ENCODE measurements at places on chromosomes 3 and 15.

- no peak for DNase-seq
Measured at GRCh38 chr3:109050591-109051167, 67.3 kb downstream of the MORC1 start.

GRCh38 chr15:40525855-40526254 is 39.0 kb downstream of the CCDC32 start:
- no peak for DNase-seq

DNA sequence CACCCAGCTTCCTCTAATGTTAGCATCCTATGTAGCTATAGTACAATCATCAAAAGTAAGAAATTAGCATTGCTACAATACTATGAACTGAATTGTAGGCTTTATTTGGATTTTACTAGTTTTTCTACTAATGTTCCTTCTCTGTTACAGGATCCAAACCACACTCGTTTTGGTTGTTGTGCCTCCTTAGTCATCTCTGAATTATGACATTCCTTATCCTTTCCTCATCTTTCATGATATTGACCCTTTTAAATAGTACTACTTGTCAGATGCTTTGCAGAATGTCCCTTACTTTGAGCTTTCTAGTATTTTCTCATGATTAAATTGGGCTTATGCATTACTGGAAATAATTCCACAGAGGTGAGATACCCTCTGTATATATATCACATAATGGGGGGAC is 265.4 kb downstream of the VPS13C start:
- DNase-seq = no peak

DNA sequence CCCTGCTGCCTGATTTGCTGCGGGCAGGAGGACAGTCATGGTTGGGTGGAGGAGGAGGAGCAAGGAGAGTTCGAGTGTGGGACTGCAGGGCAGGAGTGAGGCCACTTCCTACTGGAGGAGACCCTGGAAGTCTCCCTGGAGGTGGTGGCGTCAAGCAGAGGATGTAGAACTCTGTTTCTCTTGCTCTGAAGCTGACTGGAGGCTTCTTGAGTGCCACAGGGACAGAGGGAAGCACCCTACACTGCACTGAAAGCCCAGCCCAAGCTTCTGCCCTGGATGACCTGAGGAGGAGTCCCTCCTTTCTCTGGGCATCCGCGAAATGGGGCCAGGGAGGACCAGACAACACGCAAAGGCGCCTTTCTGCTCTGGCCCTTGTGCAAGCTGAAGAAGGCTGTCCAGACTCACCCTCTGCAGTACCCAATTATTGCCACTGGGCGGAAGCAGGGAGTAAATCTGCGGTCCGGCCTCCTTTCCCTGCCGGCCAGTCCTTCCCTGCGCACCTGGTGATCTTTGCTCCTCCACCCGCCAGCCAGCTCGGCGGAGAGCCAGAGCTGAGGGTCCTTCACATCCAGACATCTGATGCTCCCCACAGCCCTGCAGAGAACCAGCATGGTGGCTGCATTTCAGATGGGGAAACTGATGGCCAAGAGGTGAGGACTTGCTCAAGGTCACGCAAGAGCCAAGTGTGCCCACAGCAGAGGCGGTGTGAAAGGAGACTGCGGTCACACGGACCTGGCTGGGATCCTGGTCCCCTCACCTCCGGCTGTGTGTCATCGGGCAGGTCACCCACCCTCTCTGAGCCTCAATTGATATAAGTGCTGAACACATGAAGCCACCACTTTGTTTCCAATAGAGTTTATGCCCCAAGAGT is 207.1 kb downstream of the TBC1D2B start:
- DNase-seq = peak; percentile 54

DNA sequence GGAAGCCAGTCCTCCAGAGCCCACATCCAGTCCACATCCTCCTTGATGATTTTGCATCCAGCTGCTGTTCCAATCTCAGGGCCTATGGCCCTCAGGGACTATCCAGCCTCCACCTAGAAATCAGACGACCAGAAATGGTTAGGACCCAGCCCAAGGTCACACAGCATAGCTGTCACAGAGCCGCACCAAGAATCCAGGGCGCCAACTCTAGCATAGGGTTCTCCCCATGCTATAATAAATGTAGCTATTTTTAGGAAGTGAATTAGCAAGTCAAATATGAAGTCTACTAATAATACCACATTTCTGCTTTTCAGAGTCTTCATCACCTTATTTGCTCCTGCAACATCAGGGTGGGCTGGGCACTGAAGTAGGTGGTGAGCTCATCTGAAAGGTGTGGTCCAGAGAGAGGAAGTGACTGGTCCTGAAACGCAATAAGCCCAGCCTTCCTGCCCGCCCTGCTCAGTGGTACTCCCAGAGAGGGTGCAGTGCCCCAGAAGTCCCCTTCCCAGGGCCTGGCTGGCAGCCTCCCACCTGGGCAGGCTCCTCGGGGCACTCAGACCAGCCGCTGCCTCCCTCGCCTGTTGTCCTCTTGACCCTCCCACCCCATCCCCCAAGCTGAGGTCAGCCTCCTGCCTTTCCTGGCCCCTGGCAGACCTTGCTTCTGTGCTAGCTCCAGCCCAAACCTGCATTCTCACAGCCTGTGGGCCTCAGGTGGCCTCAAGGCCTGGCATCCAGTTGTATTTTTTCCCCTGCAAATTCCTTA is 17.6 kb upstream of the CYP11A1 start:
- no peak for DNase-seq

GRCh38 chr15:58114812-58115211 is 23.4 kb upstream of the AQP9 start:
- no peak for DNase-seq

GRCh38 chr3:20403986-20404740 is 218.2 kb upstream of the SGO1 start:
- DNase-seq = no peak

GRCh38 chr3:164779816-164780215 is 298.5 kb downstream of the SI start:
- DNase-seq = no peak

- no peak for DNase-seq
Measured at GRCh38 chr3:4972652-4973643, 6.3 kb upstream of the BHLHE40 start.

GRCh38 chr15:101444015-101444414 is 45.5 kb downstream of the PCSK6 start:
- no peak for DNase-seq

DNA sequence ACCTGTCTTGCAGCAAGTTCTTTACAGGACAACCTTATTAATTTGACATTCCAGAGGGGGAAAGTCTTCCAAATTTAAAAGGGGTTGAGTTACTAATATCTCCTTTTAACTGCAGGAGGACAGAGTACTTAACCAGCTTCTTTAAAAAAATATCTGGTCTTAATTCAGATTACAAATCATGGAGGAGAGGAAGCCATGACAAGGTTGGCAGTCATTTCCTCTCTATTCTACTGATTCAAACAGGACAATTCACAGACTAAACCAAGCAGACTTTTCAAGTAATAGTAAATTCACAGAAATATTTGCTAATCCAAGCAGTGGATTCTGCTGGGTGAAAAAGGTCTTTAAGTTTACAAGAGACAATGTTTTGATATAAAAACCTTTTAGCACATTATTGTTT is 185.3 kb downstream of the CFAP20DC start:
- DNase-seq = no peak

- DNase-seq = no peak
Measured at GRCh38 chr15:69587723-69588426, 135.3 kb downstream of the RPLP1 start.

GRCh38 chr3:163384383-163384782 is 1693.9 kb downstream of the SI start:
- no peak for DNase-seq

DNA sequence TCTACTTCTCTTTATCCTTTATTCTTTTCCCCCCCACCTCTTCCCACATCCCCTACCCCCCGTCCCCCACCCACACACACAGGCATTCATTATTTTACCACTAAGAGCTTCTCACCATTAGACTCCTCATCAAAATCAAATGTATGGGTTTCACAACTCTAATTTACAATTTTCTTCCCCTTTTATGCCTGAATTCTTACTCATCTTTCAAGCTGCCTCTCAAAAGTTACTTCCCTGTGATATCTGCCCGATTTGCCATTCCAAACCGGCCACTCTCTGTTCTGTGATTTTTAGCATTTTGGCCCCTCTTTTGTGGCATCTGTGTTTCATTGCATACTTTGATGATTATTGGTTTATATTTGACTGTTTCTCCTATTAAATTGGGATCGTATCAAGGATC is 42.2 kb downstream of the SLC9A9 start:
- DNase-seq = no peak

GRCh38 chr3:13112521-13113345 is 39.5 kb upstream of the IQSEC1 start:
- DNase-seq = no peak

DNA sequence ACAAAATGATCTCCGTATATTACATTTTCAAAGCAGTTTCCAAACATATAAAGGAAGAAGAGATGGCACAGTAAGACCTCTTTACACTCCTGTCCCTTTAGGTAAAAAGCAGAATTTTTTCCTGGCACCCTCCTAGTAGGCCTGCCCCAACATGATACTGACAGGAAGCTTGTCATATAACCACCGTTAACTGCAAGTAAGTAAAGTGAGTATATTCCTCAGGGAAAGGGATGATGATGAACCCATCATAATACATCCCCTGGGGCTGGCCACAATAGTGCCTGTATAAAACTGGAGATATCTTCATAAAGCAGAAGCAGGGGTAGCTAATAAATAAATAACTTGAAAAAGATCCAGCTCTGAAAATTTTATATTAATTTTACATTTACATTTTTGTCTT is 893.0 kb downstream of the DIPK2A start:
- DNase-seq = no peak

DNA sequence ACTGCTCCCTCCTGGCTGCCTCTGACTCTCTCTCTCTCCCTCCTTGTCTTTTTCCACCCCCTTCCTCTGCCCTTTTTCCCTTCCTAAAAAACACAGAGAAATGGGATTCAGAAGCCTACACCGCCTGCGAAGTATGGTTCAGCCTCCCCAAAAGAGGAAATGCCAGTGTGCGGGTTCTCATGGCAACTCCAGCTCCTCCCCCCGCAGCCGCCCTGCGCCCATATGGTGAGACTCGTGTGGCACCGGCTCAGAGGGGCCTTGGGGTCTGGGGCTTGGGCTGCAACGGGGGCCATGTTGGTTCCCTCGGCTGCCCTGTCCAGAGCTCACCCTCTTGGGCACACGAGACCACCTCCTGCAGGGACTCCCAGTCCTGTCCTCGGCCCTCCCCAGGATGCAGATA is 23.6 kb upstream of the LINGO1 start:
- DNase-seq = peak; percentile 46

GRCh38 chr3:115146418-115147328 is at the start of gene ZBTB20:
Gene ZBTB20, minus strand, starts transcription at chr3:115147288.
- peak; percentile 40 for DNase-seq

GRCh38 chr3:42680271-42680670 is 5.1 kb upstream of the KLHL40 start:
- no peak for DNase-seq

DNA sequence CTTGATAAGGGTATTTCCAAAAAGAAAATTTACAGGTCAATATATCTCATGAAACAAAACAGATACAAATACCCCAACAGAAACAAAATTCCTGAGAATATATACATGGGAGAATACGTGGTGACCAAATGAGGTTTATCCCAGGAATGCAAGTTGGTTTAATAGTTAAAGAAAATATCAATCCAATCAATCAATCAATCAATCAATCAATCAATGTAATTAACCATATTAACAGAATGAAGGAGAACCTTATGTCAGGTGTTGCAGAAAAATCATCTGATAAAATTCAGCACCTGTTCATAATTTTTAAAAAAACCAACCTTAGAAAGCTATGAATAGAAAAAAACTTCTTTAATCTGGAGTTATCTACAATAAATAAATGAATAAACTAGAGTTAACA is 35.9 kb downstream of the ITGA11 start:
- no peak for DNase-seq

GRCh38 chr15:57789225-57789624 is 82.7 kb downstream of the POLR2M start:
- no peak for DNase-seq

DNA sequence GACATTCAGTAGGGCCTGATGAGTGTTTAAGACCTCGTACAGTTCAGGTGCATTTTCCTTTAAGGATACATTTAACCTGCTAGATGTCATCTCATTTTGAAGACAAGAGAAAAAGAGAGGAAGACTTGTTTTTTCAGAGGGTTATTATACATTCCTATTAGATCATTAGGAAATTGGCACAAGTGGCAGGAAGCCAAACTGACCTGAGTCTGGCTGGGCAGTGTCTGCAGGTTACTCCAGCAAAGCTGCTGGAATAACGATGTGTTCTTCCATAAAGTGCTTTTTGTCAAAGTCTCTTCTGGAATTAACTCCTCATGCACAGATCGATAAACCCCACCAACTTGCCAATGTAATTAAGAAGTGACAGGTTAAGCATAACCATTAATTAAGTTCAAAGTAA is 396.4 kb upstream of the TPRG1 start:
- no peak for DNase-seq

DNA sequence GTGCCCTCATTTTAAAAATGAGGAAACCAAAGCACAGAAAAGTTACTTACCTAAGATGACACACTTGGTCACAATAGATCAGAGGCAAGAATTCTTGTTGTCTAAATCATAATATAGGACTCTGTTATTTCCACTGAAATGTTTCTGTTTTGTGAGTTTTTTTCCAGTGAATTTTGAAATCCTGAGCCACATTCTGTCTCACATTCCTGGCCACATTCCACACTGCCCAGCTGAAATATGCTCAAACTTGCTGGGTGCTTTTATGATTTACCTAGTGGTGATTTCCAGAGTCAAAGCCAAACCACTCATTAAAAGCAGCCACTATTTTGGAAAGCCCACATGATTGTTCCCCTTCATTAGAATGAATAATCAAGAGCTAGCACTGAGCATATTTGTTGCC is 82.3 kb upstream of the NPHP3 start:
- DNase-seq = no peak

GRCh38 chr15:68887120-68887519 is 43.2 kb upstream of the SPESP1 start:
- DNase-seq = no peak

GRCh38 chr15:63059573-63060216 is 17.1 kb downstream of the TPM1 start:
- DNase-seq = no peak

DNA sequence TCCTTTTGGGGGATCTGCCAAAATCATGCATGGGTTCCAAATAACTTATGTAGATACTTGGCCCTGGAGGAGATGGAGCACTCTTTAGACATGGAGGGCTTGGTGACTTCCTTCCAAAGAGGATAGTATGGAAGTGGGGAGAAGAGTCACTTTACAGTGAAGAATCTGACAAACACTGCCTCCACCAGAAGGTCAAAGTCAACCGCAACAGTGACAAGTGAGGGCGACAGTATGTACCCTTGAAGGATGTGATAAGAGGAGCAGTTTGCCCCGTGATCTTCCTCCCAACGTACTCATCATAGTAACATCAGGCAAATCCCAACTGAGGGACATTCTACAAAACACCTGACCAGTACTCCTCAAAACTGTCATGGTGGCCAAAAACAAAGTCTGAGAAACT is 62.0 kb downstream of the LMCD1 start:
- no peak for DNase-seq
